Stimulated activated CD8-positive, alpha-beta memory T cell treated with anti-CD3 and anti-CD28 coated beads, Interleukin-4, amount 100 ng/mL, for 4 hours (primary cell): ENCODE measurements at places on chromosomes 12 and 14.

- DNase-seq, result no peak
Measured at GRCh38 chr12:27015730-27016076, 1.5 kb upstream of the TM7SF3 start.

DNA sequence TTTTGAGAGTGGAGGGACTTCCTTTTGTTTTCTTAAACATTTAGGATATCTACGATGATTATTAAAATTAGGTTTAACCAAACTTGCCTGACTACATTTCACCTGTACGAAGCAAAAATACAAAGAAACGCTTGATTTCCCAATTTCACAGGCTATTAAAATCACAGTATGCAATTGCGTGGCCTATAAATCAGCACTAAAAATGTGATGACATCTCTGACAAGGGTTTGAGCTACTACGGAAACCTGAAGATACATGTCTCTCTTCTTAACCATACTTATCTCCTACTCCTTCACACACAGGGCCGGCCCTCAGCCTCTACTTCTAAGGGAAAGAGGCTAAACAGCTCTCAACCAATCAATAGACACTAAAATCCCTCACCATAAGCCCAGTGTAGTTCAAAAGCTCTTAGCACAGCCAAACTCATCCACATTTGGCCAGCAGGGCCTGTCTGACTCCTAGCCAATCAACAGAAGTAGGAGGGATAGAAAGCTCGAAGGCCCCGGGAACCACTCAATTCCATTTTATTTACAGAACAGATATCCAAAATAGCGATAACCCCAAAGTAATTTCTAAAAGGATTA, 137.3 kb downstream of the FOXN3 start:
- DNase-seq, result no peak

DNA sequence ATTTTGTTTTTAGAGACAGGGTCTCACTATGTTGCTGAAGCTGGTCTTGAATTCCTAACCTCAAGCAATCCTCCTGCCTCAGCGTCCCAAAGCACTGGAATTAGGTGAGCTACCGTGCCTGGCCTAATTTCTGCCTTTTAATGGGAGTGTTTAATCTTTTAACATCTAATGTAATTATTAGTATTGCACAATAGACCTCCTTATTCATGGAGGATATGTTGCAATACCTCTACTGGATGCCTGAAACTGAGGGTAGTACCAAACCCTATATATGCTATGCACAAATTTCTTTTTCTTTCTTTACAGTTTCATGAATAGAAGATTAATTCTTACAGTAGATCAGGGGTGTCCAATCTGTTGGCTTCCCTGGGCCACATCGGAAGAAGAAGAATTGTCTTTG, 47.8 kb downstream of the MYRFL start:
- DNase-seq, result no peak

- DNase-seq, result no peak
Measured at GRCh38 chr12:113955109-113955970, 10.8 kb downstream of the RBM19 start.

GRCh38 chr12:125161712-125162022, 96.4 kb downstream of the AACS start:
- no peak for DNase-seq

GRCh38 chr12:122062832-122063693, 15.5 kb upstream of the MLXIP start:
- no peak for DNase-seq

DNA sequence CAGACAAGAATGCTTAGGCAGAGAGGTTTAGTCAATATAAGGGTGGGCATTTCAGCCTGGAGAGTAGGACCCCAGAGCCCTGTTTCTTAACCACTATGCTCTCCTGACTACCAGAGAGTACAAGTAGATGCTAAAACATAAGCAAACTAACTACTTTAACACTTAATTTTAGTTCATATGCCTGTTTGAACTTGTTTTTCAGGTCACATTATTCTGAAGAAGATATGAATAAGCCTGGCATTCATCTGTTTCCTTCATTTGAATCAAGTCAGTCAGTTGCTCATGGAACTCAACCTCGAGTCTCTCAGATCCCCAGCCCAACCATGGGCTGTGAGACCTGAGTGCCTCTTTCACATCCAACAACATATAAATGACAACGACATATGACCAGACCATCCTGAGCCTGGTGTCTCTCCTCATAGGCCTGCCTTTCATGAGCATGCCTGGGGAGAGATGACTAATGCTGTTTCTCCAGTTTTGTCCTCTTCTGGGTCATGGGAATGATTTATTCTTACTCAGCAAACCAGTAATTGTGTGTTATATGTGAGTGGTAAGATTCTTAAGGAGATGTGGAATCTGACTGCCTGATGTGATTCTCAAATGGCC, 251.1 kb upstream of the BTG1 start:
- no peak for DNase-seq

- DNase-seq, result no peak
Measured at GRCh38 chr14:62118461-62118860, 356.2 kb downstream of the SNAPC1 start.

- no peak for DNase-seq
Measured at GRCh38 chr14:33946679-33947476, 4.0 kb downstream of the EGLN3 start.

- DNase-seq, result no peak
Measured at GRCh38 chr12:110536834-110537604, 34.9 kb downstream of the RAD9B start.

DNA sequence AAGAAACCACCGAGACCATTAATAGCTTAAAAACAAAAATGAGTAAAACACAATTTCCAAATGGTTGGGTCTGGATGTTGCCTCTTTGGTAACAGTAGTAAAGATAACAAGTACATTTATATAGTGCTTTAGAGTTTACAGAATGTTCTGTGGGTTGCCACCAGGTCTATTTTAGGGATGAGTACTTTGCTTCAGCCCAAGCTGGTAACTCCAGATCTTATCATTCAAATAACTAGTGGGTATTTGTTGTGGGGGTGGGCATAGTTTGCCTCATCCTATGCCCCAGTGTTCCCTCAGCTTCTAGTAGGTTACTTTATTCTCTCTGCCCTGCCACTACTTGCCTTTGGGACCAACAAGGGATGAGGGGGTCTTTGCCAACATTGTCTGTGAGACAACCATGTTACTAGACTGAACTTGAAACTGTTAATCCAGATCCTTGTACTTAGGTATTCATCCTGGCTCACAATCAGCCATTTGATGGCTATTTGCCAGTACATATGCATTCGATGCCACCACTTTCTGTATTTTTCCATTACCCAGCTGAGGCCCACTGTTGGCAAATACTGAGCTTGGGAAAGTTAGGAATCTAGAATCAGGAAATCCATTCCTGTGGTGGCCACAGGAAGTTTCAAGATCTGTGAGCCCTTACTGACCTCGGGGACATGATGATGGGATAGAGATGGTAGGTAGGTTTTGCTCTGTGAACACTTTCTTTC, 17.6 kb upstream of the AKAP6 start:
- no peak for DNase-seq

DNA sequence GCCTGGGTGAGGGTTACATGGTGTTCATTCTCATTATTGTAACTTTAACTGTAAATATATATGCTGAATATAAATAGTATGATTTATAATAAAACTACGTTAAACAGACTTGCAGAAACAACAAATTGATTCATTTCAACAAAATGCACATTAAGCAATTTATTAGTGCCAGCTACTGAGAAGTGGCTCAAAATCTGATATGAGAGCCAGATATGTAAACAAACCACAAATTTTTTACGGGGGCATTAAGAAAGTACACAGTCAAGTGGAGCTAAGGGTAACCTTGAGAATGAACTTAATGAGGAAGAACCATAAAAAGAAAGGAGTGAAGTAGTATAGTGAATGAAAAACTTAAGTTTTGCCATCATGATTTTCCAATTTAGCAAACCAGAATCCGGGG, 40.3 kb downstream of the CEP128 start:
- no peak for DNase-seq

- DNase-seq, result no peak
Measured at GRCh38 chr14:34450542-34450915, 11.5 kb downstream of the SPTSSA start.

DNA sequence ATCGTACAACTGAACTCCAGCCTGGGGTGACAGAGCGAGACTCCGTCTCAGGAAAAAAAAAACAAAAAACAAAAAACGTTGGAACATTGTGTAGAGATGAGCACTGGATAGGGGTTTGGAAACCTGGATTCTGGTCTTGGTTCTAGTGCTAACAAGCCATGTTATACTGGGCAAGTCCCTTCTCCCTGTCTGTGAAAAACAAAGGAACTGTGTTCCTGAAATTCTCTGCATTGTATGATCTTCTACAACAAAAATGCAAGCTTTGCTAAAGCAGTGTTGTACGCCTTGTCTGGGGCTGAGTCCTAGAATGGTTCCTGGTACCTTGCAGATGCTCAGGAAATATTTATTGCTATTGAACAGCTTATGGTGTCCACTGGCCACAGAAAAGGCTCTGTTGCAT, 13.4 kb downstream of the GPRC5D start:
- no peak for DNase-seq

GRCh38 chr14:38693423-38693822, 409.6 kb downstream of the SEC23A start:
- DNase-seq, result no peak

DNA sequence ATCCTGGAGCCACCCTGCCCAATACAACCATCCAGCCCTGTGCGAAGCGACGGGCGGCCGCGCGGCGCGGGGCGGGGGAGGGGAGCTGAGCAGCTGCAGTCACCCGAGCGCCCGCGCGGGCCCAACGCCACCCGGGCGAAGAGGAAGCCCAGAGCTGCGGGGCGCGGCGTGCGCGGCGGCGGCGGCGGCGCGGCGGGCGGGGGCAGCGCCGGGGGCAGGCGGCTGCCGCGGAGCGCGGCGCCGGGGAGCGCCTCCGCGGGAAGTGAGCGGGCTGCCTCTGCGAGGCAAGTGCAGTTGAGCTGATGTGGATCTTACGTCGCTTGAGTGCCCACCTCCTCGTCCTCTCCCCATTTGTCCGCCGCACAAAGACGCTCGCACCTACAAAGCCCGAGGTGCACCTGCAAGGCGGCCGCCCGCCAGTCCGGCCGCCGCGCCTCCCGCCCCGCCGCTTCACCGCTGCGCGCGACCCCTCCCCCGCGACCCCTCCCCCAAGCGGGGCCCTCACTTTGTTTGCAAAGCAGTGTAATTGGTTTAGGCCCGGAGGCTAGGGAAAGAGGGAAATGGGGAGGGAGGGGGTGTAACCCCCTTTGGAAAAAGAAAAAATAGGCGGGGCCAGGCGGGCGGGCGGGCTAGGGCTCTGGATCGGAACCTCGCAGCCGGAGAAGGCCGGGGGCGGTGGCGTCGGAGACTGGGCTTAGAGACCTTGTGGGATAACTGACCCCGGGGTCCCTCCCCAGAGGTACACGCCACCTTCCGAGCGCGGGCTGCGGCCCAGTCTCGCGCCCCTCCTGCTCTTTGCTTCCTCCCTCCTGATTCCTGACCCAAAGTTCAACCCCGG, at the start of the genes FOXA1 and TTC6:
Gene FOXA1 (minus strand): TSS at position 279 of the 838 bp plus-strand sequence. CDS start 277 bp downstream, at position 2.
Gene TTC6 (plus strand): TSS at position 659 of the 838 bp plus-strand sequence. CDS start 26,436 bp downstream, outside the sequence.
- DNase-seq, result no peak

DNA sequence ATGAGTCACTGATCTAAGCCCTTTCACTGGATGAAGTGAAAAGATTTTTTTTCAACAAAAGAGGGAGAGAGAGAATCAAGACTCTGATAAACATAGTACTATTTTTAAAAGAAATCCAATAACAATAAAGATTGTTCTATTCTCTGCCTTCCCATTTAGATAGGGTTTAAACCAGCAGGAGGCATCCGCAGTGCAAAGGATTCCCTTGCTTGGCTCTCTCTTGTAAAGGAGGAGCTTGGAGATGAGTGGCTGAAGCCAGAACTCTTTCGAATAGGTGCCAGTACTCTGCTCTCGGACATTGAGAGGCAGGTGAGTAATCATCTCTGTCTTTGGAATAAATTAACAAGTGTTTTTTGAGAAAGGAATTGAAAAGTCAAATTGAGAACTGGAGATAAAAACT, 124.9 kb downstream of the DERA start:
- no peak for DNase-seq
